ENCODE measurements at places on chromosomes 3 and 15. TPM values are rescaled to one million over a fixed set of nuclear protein-coding genes. Genes with fewer than 3 reads are reported as not detected.

The GHSR gene
- not detected for total RNA-seq

The TM4SF4 gene
- not detected for total RNA-seq

The EIF1B gene
- total RNA-seq, result 19.0 TPM

The LRRN1 gene
- under 0.01 TPM for total RNA-seq

The ARL6 gene
- total RNA-seq, result 17.3 TPM

The CNTN6 gene
- total RNA-seq, result 0.97 TPM

The GNAT1 gene
- not detected for total RNA-seq

The DPPA2 gene
- total RNA-seq, result not detected

The SCN5A gene
- total RNA-seq, result 0.43 TPM

The SMAD6 gene
- total RNA-seq, result 3.0 TPM

The AP3B2 gene
- total RNA-seq, result 0.64 TPM

The GOLGA8G gene
- not detected for total RNA-seq

The NR2F2 gene
- 73.1 TPM for total RNA-seq

The USF3 gene
- total RNA-seq, result 7.7 TPM

The UROC1 gene
- total RNA-seq, result under 0.01 TPM

The GTF2E1 gene
- 16.1 TPM for total RNA-seq

The NOX5 gene
- 0.64 TPM for total RNA-seq

The TGM5 gene
- total RNA-seq, result not detected

The UBE2E2 gene
- 30.3 TPM for total RNA-seq

The IP6K1 gene
- 45.1 TPM for total RNA-seq

The ADGRG7 gene
- not detected for total RNA-seq

The SEMA3B gene
- total RNA-seq, result 23.3 TPM

The RTP1 gene
- total RNA-seq, result not detected

The TMCO5A gene
- not detected for total RNA-seq

The GLDN gene
- 0.32 TPM for total RNA-seq

The FAM98B gene
- total RNA-seq, result 5.5 TPM

The ACOX2 gene
- total RNA-seq, result 12.1 TPM

The CPB1 gene
- not detected for total RNA-seq

The CHRFAM7A gene
- under 0.01 TPM for total RNA-seq

The NPAP1 gene
- not detected for total RNA-seq

The MED12L gene
- 0.32 TPM for total RNA-seq

The KNL1 gene
- total RNA-seq, result 12.9 TPM

The DZIP1L gene
- 51.5 TPM for total RNA-seq

The CISH gene
- 0.86 TPM for total RNA-seq

The RARB gene
- total RNA-seq, result 21.6 TPM

The MST1R gene
- 0.32 TPM for total RNA-seq

The WDR93 gene
- total RNA-seq, result under 0.01 TPM

The MEX3B gene
- total RNA-seq, result 6.4 TPM

The CAV3 gene
- total RNA-seq, result not detected

The ANKUB1 gene
- total RNA-seq, result not detected

The GOLGA8R gene
- total RNA-seq, result 1.3 TPM

The RASL12 gene
- total RNA-seq, result under 0.01 TPM

The NEK10 gene
- total RNA-seq, result 1.9 TPM

The TMEM207 gene
- total RNA-seq, result not detected

The RPN1 gene
- 491 TPM for total RNA-seq

The ZBBX gene
- total RNA-seq, result not detected

The USP8 gene
- 54.0 TPM for total RNA-seq

The STX19 gene
- total RNA-seq, result not detected

The C3orf20 gene
- total RNA-seq, result not detected

The VILL gene
- 4.3 TPM for total RNA-seq

The NEK11 gene
- total RNA-seq, result 7.7 TPM

The AHSG gene
- total RNA-seq, result not detected
